ENCODE measurements at places on chromosomes 4 and X.
A peak's percentile ranks its signal among the peaks of the same experiment; 100 is the strongest.

DNA sequence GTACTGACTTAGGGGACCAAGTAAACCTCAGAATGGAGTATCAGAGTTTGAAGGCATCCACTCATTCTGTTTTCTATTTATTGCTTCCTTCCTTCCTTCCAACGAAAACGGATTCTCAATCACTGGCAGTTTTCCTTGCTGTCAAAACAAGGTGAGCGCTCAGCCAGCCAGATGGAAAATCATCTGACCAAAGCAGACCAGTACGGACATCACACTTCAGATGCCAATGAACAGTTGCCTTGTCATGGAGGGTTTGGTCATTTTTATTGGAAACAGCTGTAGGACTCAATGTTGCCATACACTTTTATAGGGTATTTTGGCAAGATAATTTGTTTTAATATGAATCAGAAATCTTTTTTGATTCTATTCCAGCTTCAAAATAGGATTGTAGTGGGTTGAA is 16.6 kb downstream of the GEMIN8 start:
- DNase-seq = no peak

DNA sequence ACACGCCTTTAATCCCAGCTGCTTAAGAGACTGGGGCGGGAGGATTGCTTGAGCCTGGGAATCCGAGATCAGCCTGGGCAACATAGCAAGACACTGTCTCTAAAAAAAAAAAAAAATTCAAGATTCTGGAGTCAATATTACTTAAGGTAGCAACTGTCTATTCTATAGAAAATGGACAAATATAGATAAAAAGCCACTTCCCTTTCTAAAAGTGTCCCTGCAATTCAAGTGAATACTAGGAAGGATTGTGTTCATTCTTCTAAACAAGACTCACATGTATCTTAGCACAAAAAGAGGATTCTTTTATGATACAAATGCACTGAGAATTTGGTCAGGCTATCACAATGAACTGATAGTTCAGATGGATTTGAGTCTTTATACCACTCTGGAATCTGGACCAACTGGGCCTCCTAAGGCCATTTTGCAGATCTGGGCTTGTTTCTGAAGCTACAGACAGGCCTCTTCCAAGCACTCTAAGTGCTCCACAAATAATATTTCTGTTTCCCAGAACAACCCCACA is 7.0 kb downstream of the PKD2 start:
- DNase-seq = no peak

DNA sequence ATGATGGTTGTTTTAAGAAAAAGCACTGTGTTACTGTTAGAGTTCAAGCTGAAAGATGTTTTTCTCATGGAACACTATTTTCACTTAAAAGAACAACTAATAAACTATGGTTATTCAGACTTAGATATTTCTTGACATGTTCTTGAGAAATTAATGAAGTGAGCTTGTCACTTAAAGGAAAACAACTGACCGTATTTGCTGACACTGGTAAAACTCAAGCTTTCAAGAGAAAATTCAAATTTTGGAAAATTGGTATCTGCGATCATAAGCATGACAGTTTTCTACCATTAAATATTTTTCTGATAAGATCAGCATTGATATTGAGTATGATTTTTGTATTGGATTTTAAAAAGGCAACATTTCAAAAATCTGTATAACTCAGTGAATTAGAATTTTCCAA is 549.5 kb upstream of the ACTRT1 start:
- no peak for DNase-seq

DNA sequence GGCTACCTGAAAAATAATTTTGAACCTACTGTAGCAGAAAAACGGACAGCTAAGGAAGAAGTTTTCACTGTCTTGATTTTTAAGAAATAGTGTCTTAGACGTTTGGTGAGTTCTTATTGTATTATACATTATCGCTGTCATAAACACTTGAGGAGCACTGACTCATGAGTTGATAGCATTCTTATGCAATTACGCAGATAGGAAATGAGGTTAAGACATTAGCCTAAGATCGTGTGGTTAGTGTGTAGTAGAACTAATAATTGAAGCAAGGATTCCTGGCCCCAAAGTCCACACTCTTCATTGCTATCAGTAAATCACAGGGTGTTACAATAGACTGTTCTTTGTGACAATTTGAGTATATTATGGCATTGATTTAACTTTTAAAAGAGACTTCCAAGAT is 238.1 kb downstream of the ARAP2 start:
- DNase-seq = no peak

DNA sequence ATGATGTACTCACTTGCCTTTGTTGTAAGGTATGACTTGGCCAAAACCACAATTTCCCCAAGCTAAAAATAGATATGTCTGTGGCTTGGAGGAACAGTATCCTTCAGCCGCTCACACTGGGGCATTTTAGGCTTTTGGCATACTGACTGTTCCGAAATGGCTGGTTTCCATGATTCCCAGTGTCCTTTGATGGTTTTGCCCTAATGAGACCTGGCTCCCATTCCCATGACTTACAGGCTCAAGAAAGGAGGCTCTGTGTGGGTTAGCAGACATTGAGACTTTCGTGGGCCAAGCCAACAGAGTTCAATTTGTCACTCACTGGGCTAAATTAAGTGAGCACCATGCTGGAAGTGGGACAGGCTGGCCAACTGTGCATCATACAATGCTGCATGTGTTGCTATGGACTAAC is 150.6 kb downstream of the CEP135 start:
- DNase-seq = no peak

DNA sequence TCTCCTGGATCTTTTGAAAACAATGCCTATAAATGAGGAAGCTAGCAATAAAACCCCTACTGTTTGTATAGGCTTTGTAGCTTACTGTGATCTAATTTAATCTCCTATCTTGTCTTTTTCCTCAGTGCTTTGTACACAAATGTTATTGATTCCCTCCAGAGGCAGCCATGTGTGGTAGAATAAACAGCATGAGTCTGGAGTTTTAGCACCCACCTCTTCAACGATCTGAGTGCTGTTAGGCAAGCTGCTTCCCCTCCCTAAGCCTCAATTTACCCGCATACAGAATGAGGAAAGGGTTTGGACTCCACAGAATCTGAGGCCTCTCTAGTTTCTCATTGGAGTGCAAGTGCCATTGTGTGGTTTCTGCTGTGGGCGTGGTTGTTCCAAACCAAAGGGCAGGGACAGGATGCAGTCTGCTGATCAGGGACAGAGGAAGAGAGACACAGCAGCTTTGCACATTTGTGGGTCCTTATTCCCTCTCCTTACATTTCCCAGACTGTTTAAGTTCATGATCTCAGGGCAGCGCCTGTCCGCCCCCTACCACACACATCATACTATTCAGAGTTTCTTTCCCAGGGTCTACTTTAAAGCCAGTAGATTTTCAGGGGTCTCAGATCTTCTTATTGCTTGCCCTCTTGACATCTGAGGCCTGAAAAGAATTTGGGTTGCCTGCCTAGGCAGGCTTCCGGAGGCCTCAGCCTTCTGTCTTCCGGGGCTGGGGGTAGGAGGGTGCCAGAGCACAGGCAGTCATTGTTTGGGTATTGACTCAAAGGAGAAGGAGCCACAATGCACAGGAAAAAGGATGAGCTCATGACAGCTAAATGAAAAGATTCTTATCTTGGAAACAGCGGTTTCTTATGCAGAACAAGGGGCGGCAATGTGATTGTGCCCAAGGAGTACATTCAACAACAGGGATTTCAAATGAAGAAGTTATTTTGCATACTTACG is 114.9 kb upstream of the TEX13D start:
- peak; percentile 5 for DNase-seq
